ENCODE measurements at places on chromosomes 16 and 17.

DNA sequence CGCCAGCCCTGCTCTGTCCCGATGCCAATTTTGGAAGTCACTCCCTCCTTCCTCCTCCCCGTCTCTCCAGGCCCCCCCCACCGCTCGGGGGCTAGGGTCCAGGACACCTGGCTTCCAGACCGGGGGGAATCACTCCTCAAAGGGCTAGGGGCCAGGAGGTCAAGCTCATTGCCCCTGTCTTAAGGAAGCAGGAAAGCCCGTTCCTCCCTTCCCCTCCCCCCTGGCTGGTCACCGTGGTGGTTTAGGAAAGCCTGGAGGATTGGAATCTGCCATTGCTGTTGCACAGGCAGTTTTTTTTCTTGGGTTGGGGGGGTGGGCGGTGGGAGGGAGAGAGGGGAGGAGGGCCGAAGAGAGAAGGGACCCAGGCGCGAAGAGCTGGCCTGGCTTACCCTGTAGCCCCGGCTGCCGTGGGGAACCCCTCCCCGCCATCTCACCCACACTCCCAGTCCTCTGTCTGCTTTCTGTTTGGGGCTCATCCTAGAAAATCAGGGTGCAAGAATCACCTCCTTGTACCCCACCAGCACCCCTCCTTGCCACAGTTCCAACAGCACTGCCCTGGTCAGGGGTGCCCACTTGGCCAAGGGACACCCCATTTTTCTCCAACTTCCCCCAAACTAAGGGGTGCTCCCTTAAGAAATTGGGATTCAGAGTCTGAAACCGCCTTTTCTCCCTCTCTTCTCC is 2.9 kb upstream of the BCL6B start:
- no peak for DNase-seq

DNA sequence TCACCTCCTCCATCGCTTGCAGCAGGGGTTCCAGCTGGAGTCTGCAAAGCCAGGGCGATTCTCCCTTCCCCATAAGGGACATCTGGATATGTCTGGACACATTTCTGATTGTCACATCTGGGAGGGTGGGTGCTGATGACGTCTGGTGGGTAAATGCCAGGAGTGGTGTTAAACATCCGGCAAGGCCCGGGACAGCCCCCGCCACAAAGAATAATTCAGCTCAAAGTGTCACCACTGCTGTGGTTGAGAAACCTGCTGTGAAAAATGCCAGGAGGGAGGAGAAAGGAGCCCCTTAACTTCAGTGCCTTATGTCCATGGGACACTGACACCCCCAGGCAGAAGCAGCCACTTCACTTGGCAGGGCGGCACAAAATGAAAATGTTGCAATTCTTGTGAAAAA is 179.4 kb upstream of the SDK2 start:
- no peak for DNase-seq

DNA sequence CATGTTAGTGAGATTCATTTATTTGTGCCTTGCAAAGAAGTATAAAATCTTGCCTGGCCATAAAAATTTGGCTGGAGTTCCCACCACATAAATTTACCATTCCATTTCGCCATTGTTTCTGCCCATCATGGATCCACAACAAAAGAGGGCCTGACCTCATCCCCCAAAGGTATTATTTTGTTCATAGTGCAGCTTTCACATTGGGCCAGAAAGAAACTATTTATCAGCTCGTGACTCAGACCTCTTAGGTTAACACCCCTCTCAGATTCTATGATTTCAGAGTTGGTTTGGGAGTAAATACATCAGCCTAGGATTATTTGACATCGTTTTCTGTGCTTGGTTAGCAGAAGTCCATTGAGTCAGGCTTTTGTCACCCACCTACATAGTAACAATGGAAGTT is 108.1 kb downstream of the SHISA6 start:
- DNase-seq = no peak

DNA sequence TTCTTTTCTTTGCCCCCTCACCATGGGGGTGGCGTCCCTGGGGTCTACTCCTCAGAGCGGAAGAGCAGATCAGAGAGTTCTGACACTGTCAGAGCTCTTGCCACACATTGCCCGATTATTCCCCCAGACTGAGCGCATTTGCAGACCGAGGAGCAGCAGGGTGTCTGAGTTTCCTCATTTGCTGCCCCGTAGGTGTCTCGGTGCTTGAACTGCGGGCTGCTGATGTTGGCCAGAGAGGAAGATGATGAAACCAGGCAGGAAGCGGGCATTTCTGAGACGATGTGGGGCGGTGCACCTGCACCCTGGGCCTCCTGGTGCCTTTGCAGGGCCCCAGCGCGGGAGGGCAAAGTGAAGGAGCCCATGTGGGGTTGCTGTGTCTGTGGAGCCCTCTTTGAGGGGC is 55.2 kb downstream of the ARSG start:
- DNase-seq = peak; percentile 33

- DNase-seq = no peak
Observed at GRCh38 chr17:57294629-57295501, 38.5 kb downstream of the MSI2 start.

- no peak for DNase-seq
Observed at GRCh38 chr17:50893183-50893993, 27.2 kb upstream of the TOB1 start.

DNA sequence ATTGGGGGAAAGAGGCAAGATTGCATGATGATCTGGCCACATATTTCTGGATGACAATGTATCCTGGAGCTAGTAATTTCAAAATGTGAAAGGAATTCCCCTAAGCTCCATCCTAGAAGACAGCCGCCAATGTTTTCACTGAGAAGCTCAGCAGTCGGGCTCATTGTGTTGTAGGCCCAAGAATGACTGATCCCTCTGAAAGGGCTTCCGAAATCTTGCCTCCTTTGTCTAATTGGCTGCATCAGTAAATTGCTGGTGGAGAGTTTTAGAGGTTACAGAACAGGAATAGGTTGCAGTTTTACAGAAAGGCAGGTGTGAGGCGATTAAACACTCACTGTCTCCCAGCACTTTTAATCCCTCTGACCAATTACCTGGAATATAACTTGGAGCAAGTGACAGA is 464.1 kb upstream of the SALL1 start:
- DNase-seq = no peak

GRCh38 chr17:33463887-33464286 is 170.8 kb upstream of the ASIC2 start:
- no peak for DNase-seq

DNA sequence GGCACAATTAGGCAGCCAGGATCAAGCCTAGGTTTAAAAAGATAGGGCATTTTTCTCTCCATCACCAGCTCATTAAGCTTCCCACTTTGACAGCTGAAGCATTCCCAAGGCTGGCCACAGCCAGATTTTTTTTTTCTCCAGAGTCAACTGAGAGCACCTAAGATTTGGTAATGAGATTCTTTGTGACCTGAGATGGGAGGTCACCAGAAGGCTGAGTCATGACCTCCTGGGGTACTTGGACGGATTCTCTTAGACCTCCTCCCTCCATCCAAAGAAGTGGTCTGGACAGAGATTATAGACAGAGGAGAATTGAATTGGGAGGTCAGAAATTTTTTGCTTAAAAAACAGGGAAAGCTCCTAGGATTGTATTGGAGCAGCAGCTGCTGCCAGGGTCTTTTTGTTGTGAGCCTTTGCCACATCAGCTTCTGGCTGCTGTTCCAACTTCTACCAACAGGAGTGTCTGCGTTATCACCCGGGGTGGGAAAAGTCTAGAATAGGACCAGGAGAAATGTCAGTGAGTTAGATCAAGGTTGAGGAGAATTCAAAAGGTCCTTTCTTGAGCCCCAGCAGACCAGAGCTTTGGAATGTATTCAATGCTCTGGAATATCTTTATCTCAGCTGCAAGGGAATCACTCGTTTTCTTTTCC is 221.2 kb upstream of the N4BP1 start:
- no peak for DNase-seq

DNA sequence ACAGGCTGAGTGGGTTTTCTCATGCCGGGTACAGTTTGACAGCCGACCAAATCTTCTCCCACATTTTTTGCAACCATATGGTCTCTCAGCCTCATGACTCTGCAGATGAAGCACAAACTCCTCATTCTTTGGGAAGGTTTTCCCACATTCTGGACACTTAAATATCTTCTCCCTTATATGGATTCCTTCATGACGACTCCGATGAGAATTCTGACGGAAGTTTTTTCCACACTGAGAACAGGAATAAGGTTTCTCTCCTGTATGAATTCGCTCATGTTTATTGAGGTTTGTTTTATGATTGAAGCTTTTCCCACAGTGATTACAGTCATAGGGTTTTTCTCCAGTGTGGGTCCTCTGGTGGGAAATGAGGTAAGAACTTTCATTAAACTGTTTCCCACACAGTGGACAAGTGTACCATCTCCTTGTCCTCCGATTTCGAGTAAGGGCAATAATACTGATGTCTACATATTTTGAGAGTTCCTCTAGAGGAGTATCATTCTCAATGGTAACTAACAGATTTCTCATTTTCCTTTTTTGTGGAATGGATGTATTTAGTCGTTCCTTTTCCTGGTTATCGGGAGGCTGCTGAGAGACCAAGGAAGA is 10.9 kb downstream of the ZNF200 start:
- no peak for DNase-seq

GRCh38 chr17:79547586-79547985 is 63.3 kb downstream of the RBFOX3 start:
- no peak for DNase-seq

DNA sequence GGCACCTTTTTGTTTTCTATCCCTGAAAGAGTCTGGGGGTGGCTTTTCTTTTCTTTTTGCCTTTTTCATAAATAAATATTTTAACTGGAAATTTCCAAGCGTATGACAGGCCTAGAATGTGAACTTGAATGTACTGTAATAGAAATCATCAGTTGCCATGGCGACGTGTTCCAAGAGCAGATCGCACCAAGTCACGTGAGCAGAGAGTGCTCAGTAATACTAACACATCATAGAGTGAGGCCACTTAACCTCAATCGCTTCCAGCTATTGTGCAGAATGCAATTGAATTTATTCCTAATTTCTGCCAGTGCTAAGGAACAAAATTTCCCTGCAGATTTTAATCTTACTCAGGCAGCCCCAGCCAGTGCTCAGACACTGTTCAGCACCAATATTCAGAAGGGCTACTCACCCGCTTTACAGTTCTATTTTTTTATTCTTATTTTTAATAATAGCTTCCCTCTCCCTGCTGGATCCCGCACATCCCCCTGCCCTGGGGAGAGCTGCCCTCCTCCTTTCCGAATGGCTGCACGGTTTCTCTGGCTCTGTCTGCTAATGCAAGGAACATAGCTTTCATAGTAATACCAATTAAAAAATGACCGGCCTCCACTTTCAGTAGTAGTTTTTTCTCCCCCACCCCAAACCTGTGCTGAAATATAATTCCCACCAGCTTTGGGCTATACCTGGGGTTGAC is 26.2 kb upstream of the PMFBP1 start:
- no peak for DNase-seq

- no peak for DNase-seq
Observed at GRCh38 chr16:89386306-89387185, 103.8 kb downstream of the ANKRD11 start.

DNA sequence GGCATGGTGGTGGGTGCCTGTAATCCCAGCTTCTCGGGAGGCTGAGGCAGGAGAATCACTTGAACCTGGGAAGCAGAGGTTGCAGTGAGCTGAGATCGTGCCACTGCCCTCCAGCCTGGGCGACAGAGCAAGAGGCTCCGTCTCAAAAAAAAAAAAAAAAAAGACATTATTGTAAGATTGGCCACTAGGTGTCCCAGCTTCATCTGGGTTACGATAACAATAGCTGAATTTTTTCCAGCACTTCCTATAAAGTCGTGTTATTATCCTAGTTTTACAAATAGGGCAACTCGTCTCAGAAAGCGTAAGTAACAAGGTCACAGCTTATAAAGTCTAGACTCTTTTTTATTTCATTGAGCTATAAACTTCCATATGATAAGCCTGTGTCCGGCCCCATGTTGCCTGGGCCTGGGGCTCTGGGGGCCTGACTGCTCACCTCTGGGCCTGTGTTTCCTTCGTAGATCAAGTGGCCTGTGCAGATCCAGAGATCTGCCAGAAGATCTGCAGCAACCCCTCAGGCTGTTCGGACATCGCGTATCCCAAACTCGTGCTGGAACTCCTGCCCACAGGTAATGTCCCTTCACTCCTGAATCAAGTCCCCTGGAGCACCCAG is 60.5 kb downstream of the SLC5A11 start:
- no peak for DNase-seq

- DNase-seq = no peak
Observed at GRCh38 chr16:56370185-56370874, 55.0 kb downstream of the AMFR start.

DNA sequence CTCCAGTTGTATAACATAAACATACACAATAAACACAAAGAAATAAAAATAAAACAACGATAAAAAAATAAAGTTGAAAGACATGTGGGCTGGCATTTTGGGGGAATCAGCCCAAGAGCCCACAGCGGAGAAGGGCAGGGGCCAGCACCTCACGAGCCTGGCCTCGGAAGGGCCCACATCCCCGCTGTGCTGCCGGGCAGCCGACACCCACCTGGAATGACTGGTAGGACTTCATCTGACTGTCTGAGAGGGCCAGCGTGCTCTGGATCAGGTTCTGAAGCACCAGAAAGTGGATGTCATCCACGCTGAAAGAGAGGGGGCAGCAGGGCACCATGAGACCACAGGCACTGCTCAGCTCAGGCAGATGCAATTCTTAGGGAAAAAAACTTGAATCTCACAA is 73.5 kb downstream of the GTF3C1 start:
- DNase-seq = no peak

DNA sequence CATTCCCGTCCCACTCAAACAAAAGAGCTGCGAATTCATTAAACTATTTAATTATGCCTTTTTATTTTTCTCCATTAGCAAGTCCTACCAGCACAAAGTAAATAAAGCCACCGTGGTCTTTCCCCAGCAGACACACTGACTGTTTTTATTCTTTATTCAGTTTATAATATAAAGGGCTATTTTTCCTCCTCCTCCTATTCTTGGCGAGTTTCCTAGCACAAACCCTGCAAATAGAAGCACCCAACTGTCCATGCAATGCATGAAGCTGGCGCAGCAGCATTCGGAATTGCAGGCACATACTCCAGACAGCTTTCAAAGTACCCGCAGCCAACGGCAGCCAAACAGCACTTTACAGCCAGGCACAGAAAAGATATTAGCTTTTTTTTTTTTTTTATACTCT is 583.4 kb upstream of the PSMD7 start:
- DNase-seq = no peak

GRCh38 chr17:49491192-49491769 is 3.8 kb upstream of the NGFR start:
- no peak for DNase-seq

DNA sequence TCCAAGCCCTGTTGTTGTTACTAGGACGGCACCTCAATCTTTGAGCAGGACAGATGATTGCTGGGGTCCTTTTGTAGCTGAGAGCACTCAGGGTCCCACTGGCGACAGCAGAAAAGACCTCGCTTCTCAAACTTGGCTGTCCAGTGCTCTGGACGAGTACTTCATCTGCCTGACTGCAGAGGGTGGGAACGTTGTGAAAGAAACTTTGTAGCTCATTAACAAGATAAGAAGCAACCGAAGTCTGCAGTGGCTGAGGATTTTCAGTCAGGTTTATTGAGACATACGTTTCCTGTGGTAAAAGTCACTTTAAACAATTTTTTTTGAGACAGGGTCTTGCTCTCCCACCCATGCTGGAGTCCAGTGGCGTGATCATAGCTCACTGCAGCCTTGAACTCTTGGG is 191.7 kb downstream of the PRKCB start:
- DNase-seq = no peak

- DNase-seq = no peak
Observed at GRCh38 chr17:20200016-20200795, 191.0 kb downstream of the SPECC1 start.
